ENCODE measurements at places on chromosomes 1 and 21. TPM values are rescaled to one million over a fixed set of nuclear protein-coding genes. Genes with fewer than 3 reads are reported as not detected.

Gene KIRREL1
- 3.4 TPM for total RNA-seq

Gene CFAP74
- total RNA-seq = 0.25 TPM

Gene APP
- 262 TPM for total RNA-seq

Gene CD34
- 2.0 TPM for total RNA-seq

DNA sequence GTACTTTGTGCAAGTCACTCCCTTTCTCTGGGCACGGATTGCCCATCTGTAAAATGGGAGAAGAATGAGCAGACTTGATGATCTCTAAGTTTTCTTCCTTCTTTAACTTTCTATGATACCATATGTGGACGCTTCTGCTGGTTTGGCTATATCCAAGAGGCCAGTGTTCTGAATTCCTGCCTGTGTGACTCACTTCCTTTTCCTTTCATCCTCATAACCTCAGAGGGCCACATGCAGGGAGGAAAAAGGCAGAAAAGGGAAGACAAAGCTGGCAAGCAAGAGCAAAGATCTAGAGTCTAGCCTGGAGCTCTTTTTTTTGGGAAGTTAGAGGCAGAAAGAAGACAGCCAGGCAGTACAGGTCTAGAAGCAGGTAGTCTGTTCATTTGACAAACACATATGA is 151.2 kb downstream of the OMA1 start:
- no peak overlapping the region for H3K27ac ChIP-seq
- H3K36me3 ChIP-seq = no peaks in the 10 kb centered on the region
- no peak for DNase-seq
- H3K4me3 ChIP-seq = no peak overlapping the region

- no peaks in the 10 kb centered on the region for H3K4me1 ChIP-seq
- DNase-seq = peak; percentile 16
- no peak overlapping the region for H3K4me3 ChIP-seq
- H3K27me3 ChIP-seq = no peaks in the 10 kb centered on the region
- no peak overlapping the region for H3K27ac ChIP-seq
These were observed 108.3 kb downstream of the DMRTB1 start for GRCh38 chr1:53567450-53567849.

- no peak overlapping the region for H3K27ac ChIP-seq
- H3K4me1 ChIP-seq = peaks cover 16% of the 10 kb centered on the region
- peaks cover 37% of the 10 kb centered on the region for H3K36me3 ChIP-seq
- peak; percentile 68 for DNase-seq
- H3K27me3 ChIP-seq = no peaks in the 10 kb centered on the region
- no peak overlapping the region for H3K4me3 ChIP-seq
These were observed 12.4 kb downstream of the HNRNPR start for GRCh38 chr1:23331713-23332112.

GRCh38 chr1:182279302-182279701 is 112.3 kb downstream of the GLUL start:
- H3K4me1 ChIP-seq = no peaks in the 10 kb centered on the region
- H3K36me3 ChIP-seq = no peaks in the 10 kb centered on the region
- no peak overlapping the region for H3K27ac ChIP-seq
- H3K4me3 ChIP-seq = no peak overlapping the region
- no peaks in the 10 kb centered on the region for H3K27me3 ChIP-seq

DNA sequence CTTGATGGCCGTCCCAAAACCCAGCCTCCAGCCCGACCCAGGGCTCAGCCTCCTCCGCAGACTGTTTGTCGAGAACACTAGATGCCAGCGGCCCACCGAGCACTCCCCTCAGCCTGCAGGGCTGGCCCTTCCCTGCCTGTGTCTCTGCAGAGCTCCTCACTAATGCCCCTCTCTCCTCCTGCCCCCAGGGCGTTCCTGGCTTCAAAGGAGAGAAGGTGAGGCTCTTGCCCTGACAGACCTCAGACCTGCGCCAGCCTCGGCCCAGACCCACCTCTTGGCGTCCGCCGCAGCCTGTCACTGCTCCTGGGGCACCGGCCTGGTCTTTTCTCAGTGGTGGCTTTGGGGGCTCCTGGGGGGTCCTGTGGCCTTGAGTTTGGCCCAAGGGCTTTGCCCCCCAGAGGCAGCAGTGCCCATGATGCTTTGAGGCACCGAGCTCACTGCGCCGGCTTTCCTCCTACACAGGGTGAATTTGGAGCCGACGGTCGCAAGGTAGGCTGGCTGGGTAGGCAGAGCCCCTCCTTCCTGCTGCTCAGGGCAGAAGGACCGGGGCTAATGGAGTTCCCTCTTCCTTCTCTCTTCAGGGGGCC is 18.4 kb downstream of the COL6A2 start:
- H3K4me1 ChIP-seq = no peaks in the 10 kb centered on the region
- H3K4me3 ChIP-seq = no peak overlapping the region

DNA sequence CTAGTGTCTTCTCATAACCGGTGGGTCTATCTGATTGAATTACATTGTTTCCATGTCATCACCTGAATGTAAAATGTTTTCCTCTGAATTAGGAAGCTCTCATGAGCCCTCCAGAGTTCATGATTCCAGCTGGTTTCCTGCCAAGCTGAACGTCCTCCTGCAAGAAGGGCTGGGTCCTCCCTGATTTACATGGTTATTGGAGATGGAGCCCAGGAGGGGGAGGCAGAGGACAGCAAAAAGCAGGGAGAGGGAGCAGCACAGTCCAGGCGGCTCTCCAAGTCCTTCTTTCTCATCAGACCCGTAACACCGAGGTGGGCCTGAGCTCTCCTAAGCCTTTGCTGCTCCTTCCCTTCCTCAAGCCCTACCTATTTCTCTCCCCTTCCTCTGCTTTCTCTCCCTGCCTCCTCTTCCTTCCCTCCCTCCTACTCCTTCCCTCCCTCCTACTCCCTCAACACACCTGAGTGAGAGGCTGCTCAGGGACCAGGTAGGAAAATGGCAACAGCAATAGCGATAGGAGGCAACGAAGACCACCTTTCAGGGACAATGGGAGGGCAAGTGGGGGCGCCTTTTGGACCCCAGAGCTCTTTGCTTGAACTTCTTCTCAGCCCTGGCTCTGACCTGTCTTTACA is 265.9 kb downstream of the PRDM2 start:
- H3K27ac ChIP-seq = no peak overlapping the region
- no peaks in the 10 kb centered on the region for H3K27me3 ChIP-seq
- H3K36me3 ChIP-seq = no peaks in the 10 kb centered on the region
- H3K4me1 ChIP-seq = no peaks in the 10 kb centered on the region
- DNase-seq = no peak

DNA sequence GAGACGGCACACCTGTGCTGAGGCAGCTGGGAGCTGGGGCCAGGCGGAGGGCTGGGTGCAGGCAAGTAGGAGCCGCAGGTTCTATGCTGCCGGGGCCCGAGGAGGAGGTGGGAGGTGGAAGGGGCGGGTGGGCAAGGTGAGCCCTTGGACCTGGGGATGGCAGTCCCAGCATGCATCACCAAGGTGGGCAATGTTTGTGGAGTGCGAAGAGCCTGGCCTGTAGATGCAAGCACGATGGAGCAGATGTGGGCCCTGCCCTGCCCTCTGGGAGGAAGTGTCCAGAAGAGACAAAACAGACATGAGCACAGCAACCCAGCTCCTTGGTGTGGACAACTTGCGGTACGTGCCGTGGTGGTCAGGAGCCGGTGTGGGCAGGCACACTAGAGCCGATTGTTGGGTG is 28.3 kb upstream of the AJAP1 start:
- H3K27me3 ChIP-seq = no peaks in the 10 kb centered on the region
- H3K4me1 ChIP-seq = no peaks in the 10 kb centered on the region
- H3K27ac ChIP-seq = no peak overlapping the region

DNA sequence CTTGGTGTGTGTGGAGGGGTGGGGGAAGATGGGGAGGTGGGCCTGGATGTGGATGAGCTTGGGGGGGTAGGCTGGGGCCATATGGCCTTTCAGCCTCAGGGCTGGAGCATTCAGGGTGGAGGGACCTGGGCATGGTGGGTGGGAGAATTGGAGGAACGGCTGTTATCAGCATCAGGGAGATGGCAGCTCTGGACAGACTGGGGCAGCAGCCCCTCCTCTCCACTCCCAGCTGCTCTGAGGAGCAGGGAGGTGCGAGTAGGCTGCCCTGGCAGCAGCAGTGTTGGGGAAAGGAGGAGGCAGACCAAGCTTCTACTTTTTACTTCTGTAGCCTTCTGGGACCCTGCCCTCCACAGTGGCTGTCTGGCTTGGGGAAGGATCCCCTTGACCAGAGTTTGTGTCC is 10.2 kb downstream of the PPFIA4 start:
- H3K4me3 ChIP-seq = no peak overlapping the region
- H3K36me3 ChIP-seq = no peaks in the 10 kb centered on the region
- no peak for DNase-seq
- no peaks in the 10 kb centered on the region for H3K27me3 ChIP-seq
- H3K27ac ChIP-seq = no peak overlapping the region

DNA sequence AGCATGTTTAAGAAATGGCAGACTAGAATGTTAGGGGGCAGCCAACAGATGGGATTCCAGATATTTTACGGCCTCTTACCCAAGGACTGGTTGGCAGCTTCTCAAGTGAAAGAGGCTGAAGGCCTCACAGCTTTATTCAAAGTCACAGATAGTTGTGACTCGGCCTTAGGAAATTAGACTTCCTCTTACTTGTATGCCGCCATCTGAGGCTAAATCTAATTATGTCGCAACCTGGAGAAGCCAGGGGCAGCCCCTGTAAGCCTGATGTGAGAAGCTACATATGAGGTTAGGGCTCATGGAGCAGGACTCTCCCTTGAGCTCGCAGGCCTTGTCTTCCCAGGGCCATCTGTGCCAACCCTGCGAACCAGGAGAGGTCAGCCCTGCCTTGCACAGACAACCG is 352.5 kb downstream of the HHAT start:
- no peak overlapping the region for H3K27ac ChIP-seq
- no peaks in the 10 kb centered on the region for H3K4me1 ChIP-seq
- no peak overlapping the region for H3K4me3 ChIP-seq
- H3K36me3 ChIP-seq = no peaks in the 10 kb centered on the region
- peak; percentile 24 for DNase-seq
- H3K27me3 ChIP-seq = no peaks in the 10 kb centered on the region

DNA sequence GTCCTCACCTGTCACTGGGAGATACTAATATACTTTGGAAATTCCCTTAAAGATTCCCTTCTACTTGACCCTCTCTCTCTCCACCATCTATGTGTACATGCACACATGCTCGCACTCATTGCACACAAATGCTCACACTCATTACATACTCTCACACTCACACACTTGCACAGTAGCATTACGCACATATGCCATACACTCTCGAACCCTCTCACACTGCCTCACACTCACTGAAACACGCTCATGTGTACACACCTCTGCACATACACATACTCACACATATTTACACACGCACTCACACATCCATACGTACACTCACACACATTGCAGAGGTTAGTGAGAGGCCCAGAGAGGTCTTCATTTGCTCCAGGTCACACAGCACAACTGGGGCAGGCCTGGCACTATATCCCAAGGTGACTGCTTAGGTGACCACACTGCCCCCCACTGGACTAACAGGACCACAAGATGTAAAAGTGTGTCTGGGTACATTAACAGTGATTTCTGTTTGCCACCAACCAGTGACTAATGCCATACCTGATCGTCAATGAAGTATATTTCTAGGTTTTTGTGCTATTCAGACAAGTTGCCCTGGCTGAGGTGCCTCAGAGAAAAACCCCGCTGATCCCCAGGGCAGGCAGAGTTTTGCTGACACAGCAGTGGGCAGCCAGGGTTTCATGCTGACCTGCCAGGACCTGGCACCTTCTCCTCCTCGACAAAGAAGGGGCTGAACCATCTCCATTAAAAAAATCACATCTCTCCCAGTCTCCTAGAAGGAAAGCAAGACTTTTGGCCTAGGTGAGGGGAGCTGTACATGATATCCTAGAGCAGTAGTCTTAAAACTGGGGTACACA is 28.5 kb upstream of the CAMK1G start:
- H3K4me1 ChIP-seq = no peaks in the 10 kb centered on the region
- H3K4me3 ChIP-seq = no peak overlapping the region
- DNase-seq = no peak
- H3K36me3 ChIP-seq = no peaks in the 10 kb centered on the region
- no peaks in the 10 kb centered on the region for H3K27me3 ChIP-seq
- H3K27ac ChIP-seq = no peak overlapping the region

DNA sequence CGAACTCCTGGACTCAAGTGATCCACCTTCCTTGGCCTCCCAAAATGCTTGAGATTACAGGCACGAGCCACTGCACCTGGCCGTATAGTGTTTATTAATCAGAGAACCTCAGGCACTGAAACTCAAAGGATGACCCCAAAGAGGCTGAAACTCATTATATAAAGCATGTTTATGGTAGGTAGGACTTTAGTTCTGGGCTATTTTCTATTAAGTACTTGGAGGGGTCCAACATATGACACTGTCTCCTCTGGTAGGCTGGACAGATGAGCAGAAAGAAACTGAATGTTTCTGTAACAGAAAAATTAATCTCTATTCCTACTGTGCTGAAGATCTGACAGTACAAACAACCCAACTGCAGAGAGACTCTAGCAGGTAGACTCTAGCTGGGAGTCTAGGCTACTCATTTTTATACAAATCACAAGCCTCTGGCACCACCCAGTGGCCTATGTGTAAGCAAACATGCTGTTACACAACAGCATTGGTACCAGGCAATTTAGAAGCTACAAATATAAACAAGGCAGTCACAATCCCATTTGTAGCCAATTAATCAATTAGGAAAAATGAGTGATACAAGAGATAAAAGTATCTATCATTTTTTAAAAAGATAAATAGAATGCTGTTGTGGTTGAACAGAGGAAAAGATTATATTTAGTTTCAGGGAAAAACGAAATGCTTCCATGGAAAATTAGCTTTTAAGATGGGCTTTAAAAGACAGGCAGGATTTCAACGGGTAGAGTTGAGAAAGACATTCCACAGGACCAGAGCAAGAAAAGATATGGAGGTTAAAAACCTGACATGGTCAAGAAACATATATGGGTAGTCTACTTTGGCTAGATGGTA is 10.4 kb downstream of the DCAF8 start:
- peaks cover 19% of the 10 kb centered on the region for H3K4me1 ChIP-seq
- peaks cover 5% of the 10 kb centered on the region for H3K36me3 ChIP-seq
- peak; percentile 49 for DNase-seq
- peak overlapping the region; percentile 65 for H3K27ac ChIP-seq

Data from right lobe of liver (tissue), 6 donors.